ENCODE measurements at places on chromosomes 4 and X.

- DNase-seq: no peak
Measured at GRCh38 chr4:24382381-24382780, 202.0 kb downstream of the DHX15 start.

DNA sequence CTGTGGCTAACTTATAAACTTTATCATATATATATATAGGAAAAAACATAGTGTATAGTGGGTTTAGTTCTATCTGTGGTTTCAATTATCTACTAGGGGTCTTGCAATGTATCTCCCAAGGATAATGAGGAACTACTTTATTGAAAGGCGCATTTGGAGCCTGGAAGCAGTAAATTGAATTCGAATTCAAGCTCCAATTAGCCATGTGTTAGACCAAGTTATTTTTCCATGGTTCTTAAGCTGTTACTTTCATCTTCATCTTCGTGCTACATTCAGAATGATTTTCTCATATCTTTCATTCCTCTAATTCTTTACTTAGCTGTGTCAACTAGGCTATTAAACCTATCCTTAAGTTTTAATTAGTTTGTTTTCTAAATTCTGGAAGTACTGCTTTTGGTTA lies 27.2 kb upstream of the MANBA start:
- no peak for DNase-seq

DNA sequence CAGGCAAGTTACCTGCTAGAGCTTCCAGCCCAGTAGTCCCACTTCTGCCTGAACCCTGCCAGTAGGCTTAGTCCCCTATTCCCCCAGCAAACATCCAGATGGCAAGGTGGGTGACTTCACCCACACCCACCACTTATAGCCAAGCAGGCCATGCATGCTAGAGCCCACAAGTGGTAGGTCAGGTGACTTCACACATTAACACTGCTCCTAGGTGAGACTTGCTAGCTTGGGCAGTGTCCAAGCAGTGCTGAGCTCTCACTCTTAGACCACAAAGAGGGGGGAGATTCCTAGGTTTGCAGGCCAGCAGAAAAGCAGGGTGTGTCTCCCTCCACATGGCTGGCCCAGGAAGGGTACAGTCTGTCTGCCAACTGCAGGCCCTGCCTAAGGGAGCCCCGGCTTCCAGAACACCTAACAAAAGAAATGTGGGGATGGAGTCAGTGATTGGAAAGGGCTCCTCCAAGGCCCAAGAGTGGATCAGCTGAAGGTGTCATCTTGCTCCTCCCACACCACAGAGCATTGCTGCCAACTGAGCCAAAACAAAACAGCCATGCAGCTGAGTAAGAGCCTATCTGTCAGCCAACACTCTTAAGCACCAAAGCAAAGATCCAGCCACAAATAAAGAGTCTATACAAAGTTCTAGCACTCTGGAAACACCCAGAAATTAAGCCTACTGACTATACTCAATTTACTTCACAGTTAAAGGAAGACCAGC lies 158.1 kb upstream of the USP38 start:
- DNase-seq: no peak

- no peak for DNase-seq
Measured at GRCh38 chrX:149037281-149037870, 467.7 kb downstream of the IDS start.

- DNase-seq: no peak
Measured at GRCh38 chrX:48086082-48086481, 14.6 kb upstream of the ZNF630 start.
